ENCODE measurements at places on chromosomes 6 and 20. TPM values are rescaled to one million over a fixed set of nuclear protein-coding genes. Genes with fewer than 3 reads are reported as not detected.

SLC22A2 gene
- polyA plus RNA-seq: not detected

MOG gene
- polyA plus RNA-seq: not detected

- H3K36me3 ChIP-seq: peaks cover 18% of the 10 kb centered on the region
- no peak for DNase-seq
- peaks cover 6% of the 10 kb centered on the region for H3K4me1 ChIP-seq
These were observed 476 bp downstream of the AAR2 start for GRCh38 chr20:36236786-36237121.

- H3K36me3 ChIP-seq: no peaks in the 10 kb centered on the region
- no peak overlapping the region for H3K27ac ChIP-seq
- no peaks in the 10 kb centered on the region for H3K4me1 ChIP-seq
- H3K4me3 ChIP-seq: no peak overlapping the region
- H3K27me3 ChIP-seq: no peaks in the 10 kb centered on the region
These were observed 12.4 kb upstream of the CCN5 start for GRCh38 chr20:44702776-44703175.

- H3K27ac ChIP-seq: no peak overlapping the region
- no peak overlapping the region for H3K4me3 ChIP-seq
- H3K36me3 ChIP-seq: no peaks in the 10 kb centered on the region
- no peaks in the 10 kb centered on the region for H3K4me1 ChIP-seq
- no peaks in the 10 kb centered on the region for H3K27me3 ChIP-seq
These were observed 162.8 kb downstream of the SYNE1 start for GRCh38 chr6:152474354-152474753.

DNA sequence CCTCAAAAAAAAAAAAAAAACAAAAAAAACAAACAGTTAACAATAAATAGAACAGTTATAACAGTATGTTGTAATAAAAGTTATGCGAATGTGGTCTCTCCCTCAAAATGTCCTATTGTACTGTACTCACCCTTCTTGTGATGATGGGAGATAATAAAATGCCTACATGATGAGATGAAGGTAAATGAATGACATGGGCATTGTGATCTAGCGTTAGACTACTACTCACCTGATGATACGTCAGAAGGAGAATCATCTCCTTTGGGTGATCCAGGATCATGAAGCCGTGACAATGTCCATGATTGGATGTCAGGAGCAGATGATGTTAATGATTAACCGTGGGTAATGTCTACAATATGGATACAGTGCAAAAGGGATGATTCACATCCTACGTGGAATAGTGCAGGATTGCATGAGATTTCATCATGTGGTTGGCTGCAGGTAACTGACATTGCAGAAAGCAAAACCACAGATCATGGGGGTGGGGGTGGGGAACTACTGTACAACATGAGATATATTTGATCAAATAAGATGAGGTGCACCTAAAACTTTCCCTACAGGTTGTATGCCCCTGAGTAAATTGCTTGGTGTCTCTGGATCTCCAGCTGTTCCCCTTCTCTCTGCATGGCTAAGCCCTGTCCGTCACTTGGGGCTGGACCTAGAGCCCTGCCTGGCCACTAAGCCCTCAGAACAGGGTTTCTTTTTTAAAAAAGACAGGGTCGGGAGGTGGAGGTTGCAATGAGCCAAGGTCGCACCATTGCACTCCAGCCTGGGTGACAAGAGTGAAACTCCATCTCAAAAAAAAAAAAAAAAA, 6.2 kb upstream of the RBCK1 start:
- H3K4me1 ChIP-seq: peaks cover under 1% of the 10 kb centered on the region
- peaks cover 1% of the 10 kb centered on the region for H3K36me3 ChIP-seq
- DNase-seq: no peak
- H3K27me3 ChIP-seq: no peaks in the 10 kb centered on the region

DNA sequence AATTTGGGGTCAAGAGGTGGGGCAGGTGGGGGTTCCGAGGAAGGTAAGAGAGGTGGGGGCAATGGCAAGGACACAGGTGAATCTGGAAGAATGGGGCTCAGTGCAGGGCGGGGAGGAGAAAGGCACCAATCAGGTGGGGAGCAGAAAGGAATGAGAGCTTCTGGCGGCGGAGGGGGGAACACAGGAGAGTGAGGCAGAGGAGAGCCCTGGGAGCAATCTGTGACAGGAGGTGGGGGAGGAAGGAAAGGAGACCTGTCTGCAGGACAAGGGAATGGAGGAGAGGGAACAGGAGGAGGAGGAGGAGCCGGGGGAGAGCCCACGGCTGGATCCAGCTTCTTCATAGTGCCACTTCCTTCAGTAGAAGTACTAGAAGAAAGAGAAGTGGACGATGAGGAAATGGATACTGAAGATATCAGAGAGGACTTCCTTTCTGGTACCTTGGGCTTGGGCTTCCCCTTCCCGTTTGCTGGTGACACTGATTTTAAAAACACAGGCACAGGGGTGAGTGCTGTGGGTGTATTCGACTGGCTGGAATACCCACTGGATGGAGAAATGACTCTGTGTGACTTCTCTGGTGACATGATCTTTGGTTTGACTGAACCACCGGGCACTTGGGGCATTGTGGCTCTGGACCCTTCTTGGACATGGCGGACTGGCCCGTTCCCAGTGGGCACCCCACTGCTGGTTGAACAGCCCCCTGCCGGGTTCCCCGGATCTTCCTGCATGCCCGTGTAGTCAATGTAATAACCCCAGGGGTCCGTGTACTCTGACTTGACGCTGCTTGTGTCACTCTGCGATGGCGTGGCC, 27.4 kb downstream of the HEBP2 start:
- no peaks in the 10 kb centered on the region for H3K27me3 ChIP-seq
- H3K27ac ChIP-seq: no peak overlapping the region
- no peak overlapping the region for H3K4me3 ChIP-seq
- no peaks in the 10 kb centered on the region for H3K4me1 ChIP-seq
- DNase-seq: no peak
- H3K36me3 ChIP-seq: no peaks in the 10 kb centered on the region

GRCh38 chr6:10386756-10387654, 27.9 kb downstream of the TFAP2A start:
- peaks cover 9% of the 10 kb centered on the region for H3K4me1 ChIP-seq
- no peak overlapping the region for H3K4me3 ChIP-seq
- H3K27ac ChIP-seq: no peak overlapping the region
- peaks cover 89% of the 10 kb centered on the region for H3K27me3 ChIP-seq

- no peak overlapping the region for H3K4me3 ChIP-seq
- H3K36me3 ChIP-seq: no peaks in the 10 kb centered on the region
- DNase-seq: no peak
- H3K27ac ChIP-seq: no peak overlapping the region
These were observed 9.2 kb upstream of the GHRH start for GRCh38 chr20:37270576-37271420.

DNA sequence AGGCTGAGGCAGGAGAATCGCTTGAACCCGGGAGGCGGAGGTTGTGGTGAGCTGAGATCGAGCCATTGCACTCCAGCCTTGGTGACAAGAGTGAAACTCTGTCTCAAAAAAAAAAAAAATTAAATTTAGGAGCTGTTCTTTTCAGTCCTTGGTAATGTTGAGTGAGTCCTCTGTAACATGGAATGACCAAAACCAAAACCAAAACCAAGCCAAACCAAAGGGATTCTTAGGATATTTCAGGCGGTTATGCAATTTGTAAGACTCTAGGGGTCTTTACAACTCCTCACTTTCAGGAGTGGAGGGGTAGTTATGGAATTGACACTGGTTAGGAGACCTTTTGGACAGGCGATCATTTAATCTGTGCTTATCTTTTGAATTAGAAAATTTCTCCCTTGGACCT, 15.8 kb downstream of the TIAM2 start:
- no peaks in the 10 kb centered on the region for H3K36me3 ChIP-seq
- no peak for DNase-seq
- no peak overlapping the region for H3K27ac ChIP-seq

DNA sequence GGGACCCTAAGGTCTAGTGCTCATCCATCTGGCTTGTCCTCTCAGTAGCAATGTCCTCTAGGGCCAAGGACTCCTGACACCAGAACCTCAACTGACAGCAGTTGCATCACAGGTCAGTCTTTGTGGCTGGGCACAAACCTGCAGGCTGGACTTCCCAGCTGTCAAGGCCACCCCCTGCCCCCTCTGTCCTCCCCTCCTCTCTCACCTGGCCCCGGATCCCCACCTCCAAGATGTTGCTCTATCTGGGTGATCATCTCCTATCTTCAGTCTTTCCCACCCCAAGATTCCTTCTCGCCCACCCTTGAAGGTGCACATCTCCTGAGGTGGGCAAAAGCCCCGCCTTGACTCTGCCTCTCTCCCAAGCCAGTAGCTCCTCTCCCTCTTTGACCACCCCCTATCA, 131.8 kb upstream of the SRSF6 start:
- no peak overlapping the region for H3K4me3 ChIP-seq
- H3K4me1 ChIP-seq: no peaks in the 10 kb centered on the region
- no peak overlapping the region for H3K27ac ChIP-seq

DNA sequence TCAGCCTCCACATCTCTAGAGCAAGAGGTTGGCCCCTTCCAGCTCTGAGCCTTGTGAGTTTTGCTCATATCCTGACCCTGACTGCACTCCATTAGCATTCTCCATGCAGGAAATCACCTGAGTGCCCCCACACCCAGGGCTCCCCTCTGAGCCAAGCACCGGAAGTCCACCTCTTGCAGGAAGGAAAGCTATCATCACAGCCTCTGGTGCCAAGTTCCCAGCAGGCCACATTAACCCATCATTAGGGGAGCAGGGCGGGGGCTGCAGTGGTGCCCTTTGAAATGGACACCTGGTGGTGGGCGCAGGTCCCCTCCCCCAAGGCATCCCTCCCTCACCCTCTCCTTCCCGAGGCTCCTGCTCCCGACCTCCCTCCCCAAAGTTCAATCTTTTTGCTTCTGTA, 16.1 kb downstream of the GRM4 start:
- no peak overlapping the region for H3K27ac ChIP-seq
- no peaks in the 10 kb centered on the region for H3K36me3 ChIP-seq
- DNase-seq: no peak
